ENCODE measurements at places on chromosomes 7 and 10. TPM values are rescaled to one million over a fixed set of nuclear protein-coding genes. Genes with fewer than 3 reads are reported as not detected.

Gene UPK3BL2
- 0.56 TPM for total RNA-seq

Gene OR2AE1
- total RNA-seq, result 0.18 TPM

Gene PVRIG
- not detected for total RNA-seq

Gene LRRTM3
- total RNA-seq, result under 0.01 TPM

Gene NKX6-2
- total RNA-seq, result not detected

Gene RAPGEF5
- 0.28 TPM for total RNA-seq
